Activated CD4-positive, CD25-positive, alpha-beta regulatory T cell treated with anti-CD3 and anti-CD28 coated beads, Interleukin-2, amount 50 U/mL, for 72 hours (primary cell): ENCODE measurements at places on chromosomes 12 and 14.

DNA sequence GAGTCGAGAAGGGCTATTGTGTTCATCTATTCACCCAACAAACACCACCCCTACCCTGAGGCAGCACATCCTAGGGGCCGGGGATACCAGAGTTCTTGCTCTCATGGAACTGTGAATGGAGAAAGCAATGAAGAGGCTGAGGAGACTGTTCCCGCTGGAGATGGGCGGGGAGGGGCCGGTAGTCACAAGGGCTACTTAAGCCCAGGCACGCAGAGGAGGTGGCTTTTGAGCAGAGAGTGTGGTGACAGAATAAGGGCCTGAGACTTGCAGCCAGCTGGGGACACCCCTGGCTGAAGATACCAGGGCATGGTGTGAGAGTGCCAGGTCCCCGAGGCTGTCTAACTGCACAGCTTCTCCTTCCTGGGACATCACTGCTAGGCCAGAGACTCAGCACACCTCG lies 114.1 kb upstream of the EVL start:
- DNase-seq = no peak

DNA sequence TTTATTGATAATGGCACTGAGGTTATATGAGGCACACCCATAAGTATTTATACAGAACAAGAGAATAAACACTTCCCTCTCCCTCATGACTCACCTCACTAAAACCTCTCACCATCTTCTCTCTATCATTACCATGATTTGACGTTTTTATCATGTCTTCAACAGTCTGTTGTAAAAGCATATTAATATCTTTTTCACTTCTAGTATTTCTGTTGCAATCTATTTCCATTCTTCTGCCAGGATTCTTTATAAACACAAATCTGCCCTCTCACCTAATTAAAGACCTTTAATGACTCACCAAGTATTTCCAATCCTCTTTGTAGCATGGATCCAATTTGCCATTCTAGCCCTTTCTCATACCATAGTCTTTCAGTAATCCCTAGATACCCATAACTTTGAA lies 527.7 kb downstream of the SLC16A7 start:
- DNase-seq = no peak

DNA sequence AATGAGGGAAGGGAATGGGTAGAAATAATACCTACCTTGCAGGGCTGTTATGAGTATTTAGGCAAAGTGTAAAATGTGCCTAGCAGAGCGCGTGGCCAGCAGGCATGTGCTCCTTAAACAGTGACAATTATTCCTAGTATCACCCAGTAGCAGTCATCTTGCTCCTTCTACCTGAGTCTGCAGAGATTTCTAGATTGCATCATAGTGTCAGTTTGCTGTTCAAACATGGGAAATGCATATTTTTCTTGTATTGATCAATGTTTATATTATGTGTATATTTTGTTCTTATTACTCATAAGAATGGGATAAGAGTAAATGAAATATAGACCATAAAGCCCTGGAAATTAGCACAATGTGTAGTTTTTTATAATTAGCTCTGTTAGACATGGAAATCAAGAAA lies 37.3 kb upstream of the PLEKHG7 start:
- no peak for DNase-seq

DNA sequence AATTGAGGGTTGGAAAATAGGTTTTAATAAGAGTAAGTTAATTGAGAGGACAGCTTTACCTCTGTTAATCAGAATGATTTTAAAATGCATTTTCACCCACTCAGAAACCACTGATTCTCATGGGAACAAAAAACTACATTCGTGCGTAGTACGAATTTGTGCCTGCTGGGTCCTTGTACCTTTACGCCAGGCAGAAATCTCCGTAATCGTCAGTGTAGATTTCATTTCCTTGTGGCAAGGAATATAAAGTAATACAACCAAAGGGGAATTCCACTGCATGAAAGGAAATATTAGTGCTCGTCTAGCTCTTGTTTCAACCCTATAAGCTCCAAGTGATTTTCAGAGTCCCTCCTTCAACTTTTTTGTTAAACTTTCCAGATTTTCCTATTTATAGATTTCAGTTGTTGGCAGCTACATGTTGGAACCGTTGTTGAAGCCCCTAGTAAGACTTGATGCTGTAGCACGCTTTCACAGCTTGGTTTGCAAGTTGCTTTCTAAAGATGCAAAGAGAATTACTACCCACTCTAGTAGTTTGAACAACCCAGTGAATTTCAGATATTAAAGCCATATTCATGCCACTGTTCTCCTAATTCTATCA lies 90.6 kb downstream of the ETV6 start:
- no peak for DNase-seq

DNA sequence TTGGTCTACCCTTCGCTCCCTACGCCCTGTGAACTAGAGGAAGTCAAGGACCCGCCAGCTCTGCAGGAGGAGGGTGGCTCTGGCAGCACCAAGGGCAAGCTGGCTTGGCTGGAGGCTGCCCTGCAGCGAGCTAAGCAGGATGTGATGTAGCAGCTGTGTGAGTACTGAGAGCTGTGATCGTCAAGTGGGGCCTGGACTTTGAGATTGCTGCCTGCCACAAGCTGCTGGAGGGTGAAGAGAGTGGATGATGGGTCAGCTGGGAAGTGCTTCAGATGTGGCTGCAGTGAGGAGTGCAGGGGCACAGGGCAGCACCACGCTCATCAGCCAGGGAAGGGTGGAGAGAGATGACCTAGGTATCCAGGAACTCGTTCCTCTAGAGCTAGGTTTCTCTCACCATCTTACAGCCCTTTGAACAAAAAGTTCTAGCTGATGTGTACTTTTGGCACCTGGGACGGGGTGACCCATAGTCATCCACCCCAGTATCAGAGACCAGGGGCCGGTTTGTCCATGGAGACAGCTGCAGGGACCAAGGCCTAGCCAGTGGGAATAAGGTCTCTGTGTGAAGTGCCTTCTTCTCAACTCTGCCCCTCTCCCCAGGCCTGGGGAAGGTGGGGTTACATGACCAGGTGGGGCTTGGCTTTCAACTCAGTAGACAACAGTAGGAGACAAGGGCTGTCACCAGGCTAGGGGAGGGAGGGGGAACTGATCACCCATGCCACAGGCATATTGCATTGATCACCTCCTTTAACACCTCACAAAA lies 3.2 kb downstream of the KRT86 start:
- peak; percentile 12 for DNase-seq

DNA sequence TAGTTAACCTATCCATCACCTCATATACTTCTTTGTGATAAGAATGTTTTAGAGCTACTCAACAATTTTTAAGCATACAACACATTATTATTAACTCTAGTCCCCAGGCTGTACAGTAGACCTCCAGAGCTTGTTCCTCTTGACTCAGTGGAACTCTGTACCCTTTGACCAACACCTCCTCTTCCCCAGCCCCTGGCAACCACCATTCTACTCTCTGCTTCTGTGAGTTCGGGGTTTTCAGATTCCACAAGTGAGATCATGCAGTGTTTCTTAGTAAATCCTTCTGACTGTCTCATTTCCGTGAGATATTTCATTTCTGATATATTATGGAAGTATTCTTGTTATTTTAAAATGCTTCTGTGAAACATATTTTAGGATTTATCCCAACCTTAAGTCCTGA lies 200.7 kb downstream of the PCNX1 start:
- DNase-seq = no peak

GRCh38 chr14:75467763-75468162 lies 39.9 kb downstream of the JDP2 start:
- no peak for DNase-seq

DNA sequence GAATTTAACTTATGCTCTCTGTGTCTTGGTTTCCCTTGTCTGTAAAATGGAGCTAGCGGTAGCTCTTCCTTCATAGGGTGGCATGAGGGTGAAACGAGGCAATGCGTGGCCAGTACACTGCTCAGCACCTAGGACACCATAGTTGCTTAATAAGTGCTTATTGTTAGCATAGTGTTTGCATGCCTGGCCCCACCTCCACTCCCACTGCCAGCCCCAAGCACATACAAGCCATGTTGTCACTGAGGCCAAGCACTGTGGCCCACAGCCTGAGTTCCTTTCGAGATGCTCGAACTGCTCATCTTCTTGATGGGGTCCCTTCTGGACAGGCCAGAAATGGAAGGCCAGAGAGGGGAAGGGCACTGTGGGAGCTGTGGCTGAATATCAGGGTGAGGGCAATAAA lies 839 bp downstream of the FICD start:
- DNase-seq = no peak

DNA sequence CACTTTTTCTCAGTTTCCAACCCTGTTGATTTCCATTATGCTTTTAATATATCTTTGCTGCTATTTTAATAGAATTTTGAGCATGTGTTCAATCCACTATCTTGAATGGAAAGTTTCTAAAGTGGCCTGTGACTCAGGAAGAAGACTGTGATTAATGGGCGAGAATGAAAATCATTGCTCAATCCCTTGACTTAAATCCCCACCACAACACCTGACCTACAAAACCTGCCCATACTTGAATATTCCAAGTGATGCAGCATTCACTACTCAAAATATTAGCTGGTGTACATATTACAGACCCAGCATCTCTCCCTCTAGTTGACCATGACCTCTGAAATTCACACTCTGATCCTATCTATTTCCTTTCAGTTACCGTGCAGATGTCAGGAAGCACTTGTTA lies 1.3 kb upstream of the OAS3 start:
- no peak for DNase-seq

GRCh38 chr12:118884226-118884625 lies 97.1 kb upstream of the SRRM4 start:
- DNase-seq = no peak

DNA sequence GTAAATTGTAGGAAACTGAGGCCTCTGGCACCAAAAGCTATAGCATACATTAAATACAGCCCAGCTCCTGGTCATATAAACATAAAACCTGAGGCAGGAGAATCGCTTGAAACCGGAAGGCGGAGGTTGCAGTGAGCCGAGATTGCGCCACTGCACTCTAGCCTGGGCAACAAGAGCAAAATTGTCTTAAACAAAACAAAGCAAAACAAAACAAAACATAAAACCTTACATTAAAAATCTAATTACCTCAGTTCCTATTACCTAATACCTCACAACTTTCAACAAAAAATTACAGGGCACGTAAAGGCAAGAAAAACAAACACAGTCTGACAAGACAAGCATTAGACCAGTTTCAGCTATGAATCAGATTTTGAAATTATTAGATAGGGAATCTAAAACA lies 36.7 kb downstream of the TMEM116 start:
- DNase-seq = no peak

DNA sequence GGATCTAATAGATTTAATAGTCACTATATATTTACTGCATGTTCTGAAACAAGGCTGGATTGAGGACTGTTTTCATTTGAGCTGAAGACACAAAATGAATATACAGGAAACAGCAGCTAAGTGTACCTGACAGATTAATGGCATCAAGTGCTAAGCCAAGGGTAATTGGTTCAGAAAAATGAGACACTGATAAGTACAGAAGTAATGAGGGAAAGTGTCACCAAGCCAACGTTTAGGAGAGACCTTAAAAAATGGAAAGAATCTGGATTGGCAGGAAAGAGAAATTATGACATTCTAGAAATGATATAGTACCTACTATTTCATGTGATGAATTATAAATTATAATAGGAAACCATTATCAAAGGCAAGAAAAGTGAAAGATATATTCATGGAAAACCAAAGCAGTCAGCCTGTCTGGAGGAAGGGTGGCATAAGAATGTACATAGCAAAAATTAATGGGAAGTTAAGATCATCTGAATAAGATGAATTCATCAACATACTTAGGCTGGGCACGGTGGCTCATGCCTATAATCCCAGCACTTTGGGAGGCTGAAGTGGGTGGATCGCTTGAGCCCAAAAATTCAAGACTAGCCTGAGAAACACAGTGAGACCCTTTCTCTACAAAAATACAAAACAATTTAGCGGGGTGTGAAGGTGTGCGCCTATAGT lies 21.0 kb upstream of the DUSP16 start:
- no peak for DNase-seq

DNA sequence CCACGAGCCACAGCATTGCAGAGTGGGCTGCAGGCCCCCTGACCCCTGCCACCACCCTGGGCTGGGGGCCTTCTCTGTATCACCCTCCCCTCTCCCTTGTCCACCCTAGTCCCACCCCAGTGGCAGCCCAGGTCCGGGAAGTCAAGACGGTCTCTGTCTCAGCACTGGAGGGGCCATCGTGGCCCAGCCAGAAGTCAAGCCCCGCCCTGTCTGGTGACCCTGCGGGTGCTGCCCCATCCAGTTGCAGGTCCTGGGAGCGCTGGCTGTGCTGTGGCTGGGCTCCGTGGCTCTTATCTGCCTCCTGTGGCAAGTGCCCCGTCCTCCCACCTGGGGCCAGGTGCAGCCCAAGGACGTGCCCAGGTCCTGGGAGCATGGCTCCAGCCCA lies 2.7 kb downstream of the PLD4 start:
- DNase-seq = no peak

DNA sequence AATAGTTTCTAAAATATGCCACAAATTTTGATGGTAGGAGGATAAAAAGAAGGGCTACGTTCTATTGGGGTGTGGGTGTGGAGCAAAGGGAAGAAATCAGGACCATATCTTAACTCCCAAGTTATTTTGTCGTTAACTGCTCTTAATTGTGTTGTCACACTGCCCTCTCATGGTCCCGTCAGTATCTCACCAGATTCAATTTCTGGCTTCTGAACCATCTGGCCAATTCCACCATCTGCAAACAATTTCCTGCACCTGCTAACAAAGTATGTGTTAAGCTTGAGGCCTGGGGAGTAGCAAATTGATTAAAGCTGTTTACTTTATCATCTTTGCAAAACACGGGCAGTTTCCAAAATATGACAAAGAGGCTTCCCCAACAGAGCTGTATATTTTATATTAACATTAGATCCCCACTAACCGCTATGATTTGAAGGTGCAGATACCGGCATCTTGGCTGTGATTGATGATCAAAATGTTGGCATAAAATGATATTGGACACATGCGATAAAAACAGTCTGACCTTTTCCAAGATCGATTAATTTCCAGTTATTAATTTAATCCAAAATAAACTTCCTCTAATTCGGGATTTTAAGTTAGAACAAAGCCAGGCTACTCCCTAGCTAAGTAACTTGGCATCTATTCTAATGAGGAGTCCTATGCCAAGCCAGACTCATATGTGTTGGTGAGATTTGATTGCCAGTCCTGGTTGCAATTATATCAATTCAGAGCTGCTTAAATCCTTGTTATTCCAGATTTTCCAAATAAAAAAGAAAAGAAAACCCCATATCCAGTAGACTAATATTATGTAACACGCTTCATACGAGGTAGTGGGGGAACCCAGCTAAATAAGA lies 6.9 kb upstream of the DNM1L start:
- DNase-seq = no peak

GRCh38 chr12:40616383-40616915 lies 75.8 kb upstream of the CNTN1 start:
- no peak for DNase-seq

GRCh38 chr12:115213538-115214016 lies 529.6 kb upstream of the TBX3 start:
- DNase-seq = no peak
